CD4-positive, alpha-beta T cell treated with Interleukin-4 for 4 hours (primary cell): ENCODE measurements at places on chromosomes 7 and 10.

- DNase-seq, result no peak
These were observed 568.3 kb downstream of the INHBA start for GRCh38 chr7:41134300-41135255.

DNA sequence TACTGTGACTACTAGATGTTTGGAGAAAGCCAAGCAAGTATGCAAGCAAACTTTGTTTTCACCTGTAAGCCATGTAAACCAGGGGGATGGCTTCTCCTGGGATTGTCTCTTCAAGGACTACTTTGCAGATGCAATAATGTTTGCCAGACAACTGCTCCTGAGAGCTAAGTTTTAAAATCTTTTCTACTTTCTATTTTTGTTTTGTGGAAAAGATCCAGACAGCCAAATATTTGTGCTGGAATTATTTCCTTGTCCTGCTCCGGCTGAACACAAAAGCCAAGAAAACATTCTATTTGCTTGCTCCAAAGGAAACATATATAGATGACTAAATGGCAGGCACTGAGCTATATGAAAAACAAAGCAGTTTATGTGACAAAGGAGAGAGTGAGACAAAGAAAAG, 51.6 kb downstream of the TFPI2 start:
- no peak for DNase-seq

- DNase-seq, result no peak
These were observed 10.2 kb downstream of the APBB1IP start for GRCh38 chr10:26448292-26448691.

GRCh38 chr7:57250801-57251200, 118.6 kb upstream of the ZNF479 start:
- no peak for DNase-seq

GRCh38 chr7:2894118-2894940, 50.2 kb upstream of the GNA12 start:
- DNase-seq, result peak; percentile 31

DNA sequence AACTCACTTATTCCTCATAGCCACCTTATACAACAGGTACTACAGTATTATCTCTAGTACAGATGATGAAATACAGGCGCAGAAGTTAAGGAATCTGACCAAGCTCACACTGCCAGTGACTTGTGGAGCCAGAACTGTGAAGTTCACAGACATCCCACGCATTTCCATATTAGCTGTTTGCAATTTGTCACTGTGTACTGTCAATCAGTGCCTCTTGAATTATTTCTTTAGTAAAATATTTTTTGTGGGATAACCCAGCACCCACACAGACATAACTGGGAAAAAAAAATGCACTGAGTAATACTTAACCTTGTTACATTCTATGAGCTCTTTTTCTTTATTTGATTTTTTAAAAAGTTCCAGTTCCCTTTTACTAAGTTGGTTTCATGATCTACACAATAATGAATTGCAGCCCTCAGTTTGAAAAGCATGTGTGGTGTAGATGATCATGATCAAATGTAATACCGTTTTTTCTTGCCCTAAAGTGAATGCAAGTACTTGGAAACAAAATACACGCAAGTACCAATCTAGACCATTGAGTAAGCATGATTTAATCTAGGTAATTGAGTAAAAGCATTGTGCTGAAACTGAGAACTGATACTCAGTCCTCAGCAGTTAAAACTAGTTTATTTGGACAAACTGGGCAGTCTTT, 14.1 kb downstream of the CUL1 start:
- no peak for DNase-seq

- DNase-seq, result no peak
These were observed 69.4 kb upstream of the INPP5A start for GRCh38 chr10:132468216-132468615.

DNA sequence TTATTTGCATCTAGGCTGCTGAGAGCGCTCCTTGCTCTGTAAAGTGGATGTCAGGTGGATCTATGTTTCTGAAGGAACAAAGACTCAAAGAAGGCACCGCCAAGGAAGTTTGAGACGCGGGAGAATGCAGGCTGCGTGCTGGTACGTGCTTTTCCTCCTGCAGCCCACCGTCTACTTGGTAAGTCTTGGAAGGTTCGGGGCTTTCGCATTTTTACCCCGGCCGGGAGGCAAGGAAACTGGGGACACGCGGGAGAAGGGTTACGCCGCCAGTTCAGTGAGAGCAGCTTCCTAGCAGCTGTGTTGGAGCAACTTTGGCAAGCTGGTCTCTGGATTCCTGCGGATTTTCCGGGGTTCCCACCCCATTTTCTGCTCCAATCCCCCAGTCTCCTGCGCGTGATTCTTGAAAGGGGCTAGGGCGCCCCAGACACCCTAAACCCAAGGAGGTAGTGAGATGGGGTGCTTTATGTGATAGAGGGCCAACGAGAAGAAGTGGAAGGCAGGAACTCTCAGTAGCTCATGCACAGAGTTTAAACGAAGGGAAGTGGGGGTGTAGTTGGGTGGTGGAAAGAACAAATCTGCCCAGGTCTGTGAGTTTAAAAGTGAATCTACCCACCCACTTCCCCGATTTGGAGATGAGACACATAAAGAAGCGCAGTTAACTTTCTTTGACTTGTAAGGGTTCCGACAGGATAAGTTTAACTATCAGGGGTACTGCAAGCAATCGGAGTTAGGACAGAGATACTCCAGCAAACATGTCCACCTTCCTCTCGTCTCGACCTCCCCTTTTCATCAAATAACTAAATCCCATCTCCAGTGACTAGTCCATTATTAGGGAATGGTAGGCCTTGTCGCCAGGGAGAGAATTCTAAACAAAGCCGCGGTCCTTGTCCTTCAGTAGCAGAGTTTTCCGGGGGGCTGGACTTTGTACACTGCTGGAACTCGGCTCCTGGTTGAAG, 2.5 kb downstream of the NXPH1 start:
- no peak for DNase-seq

- no peak for DNase-seq
These were observed 53.7 kb downstream of the PRLHR start for GRCh38 chr10:118541718-118542117.
